Suppressor macrophage treated with lipopolysaccharide for 4 hours (primary cell): ENCODE measurements at places on chromosomes 2 and 18.

DNA sequence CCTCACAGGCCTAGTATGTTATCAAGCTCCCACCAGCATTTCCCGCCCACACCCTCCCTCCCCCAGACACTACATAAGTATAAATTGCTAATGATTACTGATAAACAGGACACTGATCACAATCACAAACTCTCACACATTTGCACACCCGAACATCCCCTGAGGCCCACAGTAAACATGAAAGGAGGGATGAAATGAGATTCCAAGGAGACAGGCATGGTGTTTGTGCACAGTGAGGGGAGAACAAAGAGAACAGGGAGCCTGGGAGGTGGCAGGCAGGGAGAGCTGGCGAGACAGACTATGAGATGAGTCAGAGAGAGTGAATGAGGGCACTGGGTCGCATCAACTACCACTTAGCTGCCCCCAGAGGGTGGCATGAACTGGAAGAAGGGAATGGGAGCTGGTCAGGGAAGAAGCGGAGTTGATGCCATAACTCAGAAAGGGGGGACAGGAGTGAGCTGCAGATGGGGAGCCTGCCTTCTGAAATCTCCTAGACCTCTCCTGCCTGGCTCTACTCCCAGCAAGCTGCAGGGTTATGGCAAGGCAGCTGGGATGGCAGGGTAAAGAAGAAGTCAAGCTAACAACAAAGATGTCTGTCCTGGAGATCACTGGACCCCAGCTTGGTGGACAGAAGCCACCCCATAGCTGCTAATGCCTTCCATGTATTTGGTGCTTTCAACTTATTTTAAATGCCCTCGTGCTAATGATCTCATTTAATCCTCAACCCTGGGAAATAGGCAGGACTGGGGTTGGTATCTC, 5.1 kb downstream of the KIF3C start:
- DNase-seq = no peak

DNA sequence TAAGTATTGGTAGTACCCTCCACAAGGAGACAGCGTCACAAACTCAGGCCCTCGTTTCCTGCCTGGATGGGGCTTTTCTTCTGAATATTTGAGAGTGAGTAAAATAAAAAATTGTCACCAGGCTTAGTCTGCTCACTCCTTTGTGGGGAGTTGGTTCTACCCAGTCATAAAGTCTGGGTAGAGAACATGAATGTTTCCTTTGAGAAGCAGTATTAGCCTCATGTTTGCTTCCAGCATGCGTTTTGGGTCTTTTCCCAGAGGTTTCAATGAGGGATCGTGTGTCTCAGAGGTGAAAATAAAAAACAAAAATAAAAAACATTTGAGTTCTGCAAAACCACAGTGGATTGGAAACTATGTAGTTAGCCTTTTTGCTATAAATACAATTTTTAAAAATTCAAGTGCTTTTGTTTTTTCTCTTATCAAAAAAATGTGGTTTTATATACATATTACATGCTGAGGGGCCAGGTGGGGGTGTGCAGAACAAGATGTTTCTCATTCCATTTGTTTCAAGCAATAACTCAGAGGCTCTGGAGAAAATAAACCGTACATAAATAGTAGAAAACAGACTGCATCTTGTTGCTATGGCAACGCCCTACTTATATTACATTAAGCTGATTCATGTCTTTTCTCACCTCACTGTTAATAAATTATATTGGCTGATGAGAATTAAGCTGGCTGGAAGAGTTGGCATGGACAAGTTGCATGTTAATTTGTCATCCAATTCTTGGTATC, 225.4 kb upstream of the FBXO11 start:
- DNase-seq = no peak

DNA sequence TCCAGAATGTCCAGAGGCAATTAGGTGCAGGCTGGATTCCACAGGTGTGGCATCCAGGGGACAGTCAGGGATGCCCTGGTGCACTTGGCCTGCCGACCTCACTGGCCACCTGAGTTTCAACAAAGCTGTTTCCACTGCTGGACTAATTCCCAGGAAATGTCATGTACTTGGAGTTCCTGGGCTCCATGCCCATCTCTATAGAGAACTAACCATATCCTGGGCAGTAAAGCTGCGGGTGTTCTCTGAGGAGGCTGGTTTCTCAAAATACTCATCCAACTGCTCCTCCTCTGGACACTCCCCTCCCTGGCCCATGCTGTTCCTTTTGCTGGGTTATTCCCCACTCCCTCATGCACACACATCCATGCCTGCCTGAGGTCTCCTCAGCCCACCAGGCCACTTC, 161.9 kb upstream of the SKOR2 start:
- DNase-seq = no peak

DNA sequence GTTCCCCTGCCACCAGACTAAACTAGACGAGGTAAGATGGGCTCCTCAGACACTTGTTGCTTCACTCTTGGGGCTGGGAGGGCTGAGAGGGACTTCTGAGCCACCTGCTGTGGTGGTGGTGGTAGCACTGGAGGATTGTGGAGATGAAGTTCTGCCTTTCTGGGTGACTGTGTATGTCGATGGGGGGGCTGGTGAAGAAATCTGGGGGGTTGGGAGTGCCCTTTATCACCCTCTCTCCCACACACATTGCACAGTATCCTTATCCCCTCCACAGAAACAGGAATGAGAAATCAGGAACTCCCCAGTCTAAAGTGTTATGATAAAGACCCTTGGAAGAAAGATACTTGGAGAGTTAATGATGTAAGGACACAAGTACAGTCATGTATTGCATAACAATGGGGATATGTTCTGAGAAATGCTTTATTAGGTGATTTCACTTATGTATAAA, 38.5 kb downstream of the HK2 start:
- peak; percentile 82 for DNase-seq

- DNase-seq = peak; percentile 79
Measured at GRCh38 chr2:127348426-127349000, 39.3 kb downstream of the MAP3K2 start.

DNA sequence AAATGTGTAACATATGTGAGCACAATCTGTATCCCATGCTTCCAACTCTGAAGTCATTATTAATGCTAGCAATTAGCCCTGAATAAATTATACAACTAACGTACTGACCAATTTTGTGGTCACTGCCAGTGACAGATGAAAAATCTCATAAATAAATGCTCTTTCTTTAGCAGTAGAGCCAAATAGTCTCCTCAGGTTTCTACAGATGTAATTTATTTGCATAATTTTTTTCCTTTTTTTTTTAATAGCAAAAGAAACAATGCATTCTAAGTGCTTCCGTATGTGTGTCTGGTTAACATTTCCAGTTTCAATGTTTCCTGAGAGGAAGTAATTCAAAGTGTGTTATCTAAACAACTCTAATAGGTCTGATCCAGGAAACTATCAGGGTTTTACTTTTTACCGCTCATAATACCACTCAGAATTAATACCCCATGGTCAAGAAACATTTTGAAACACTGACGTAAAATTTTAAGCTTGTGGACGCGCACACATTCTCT, 108.4 kb downstream of the MEP1B start:
- DNase-seq = no peak

GRCh38 chr2:104851291-104852089, 2.4 kb upstream of the POU3F3 start:
- no peak for DNase-seq

DNA sequence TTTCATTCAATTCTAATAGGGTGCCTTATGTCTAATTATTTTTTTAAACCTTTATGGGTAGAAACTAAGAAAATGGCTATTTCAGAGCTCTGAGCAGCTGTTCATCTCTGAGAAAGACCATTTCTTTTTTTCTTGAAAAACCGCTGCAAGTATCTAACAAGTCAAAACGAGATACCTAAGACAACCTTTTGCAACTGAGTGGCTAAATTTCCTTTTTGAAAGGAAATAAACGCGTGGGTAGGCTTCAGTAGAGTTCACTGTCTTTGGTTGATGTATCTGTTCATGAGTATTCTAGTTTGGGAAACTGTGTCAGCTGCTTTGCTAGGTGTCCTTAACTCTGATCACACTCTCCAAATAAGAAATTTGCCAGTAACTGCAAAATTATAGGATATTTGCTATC, 104.3 kb upstream of the LINC00305 start:
- DNase-seq = no peak

DNA sequence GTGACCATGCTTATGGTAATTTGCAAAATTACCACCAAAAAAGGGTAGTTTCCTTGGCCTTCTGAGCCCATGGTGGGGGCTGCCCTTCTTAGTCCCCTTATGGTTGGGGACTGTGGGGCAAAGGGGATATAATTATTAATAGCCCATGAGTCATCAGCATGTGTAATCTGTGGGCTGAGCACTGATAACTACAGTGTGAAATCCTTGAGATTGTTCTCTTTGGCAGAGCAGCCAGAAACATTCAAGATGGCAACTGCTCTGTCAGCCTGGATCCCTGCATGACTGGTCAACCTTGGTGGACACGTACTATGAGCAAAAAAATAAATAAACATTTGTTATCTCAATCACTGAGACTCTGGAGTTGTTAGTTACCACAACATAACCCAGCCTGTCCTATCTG, 61.3 kb downstream of the MGAT4A start:
- no peak for DNase-seq
